ENCODE measurements at places on chromosomes 4 and X.

DNA sequence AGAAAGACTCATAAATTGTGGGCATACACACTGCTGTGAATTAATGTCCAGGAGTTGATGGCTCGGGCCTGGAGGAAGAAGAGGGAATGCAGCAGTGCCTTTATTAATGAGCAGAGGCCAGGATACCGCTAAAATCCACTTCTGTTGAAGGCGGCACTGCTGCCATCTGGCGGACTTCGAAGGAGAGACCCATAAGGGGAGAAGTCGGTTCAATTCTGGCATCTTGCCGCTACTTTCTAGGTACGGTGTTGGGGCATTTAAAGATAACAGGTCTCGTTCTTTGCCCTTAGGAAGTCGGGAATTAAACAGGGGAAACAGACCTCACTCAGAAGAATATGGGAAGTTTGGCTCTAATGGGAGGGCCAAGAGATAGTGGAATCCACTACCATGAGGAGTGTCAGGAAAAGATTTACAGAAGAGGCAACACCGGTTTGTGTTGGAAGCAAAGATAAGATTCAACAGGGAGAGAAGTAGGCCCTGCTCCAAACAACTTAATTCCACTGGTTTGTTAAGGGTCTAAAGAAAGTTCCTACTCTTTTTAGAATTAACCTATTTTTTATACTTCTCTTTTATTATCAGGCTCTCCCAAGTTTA lies 133.6 kb upstream of the GIMD1 start:
- peak; percentile 55 for DNase-seq

DNA sequence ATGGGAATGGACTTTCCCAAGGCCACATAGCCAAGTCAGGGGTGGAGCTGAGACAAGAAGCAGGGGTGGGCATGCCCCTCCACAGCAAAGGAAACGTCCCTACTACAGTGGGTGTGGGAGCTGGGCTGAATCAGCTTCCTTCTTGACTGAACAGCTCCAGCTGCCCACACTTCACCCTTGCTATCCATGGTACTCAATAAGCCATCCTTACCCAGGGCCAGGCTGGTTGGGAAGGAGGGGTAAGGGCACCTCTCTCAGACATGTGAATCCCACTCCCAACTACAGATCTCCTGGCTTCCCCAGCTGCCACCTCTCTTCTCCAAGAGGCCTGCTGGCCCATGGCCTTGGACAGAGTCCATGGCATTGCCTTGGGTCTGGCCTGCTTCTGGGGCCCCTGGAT lies 21.0 kb downstream of the LAS1L start:
- no peak for DNase-seq

GRCh38 chrX:68995780-68996551 lies 167.1 kb downstream of the EFNB1 start:
- DNase-seq: no peak

GRCh38 chr4:15234116-15234855 lies 193.5 kb upstream of the C1QTNF7 start:
- DNase-seq: no peak

- no peak for DNase-seq
These were observed 301.4 kb upstream of the AADAT start for GRCh38 chr4:170391066-170391740.

All from activated CD4-positive, alpha-beta T cell treated with anti-CD3 and anti-CD28 coated beads, Interleukin-2, Interleukin-4, amounts not matched to agents 100 ng/mL and 50 ng/mL, durations not matched to agents 16 hours and 8 hours (primary cell).